ENCODE measurements at places on chromosomes 2 and 18.

- no peak for DNase-seq
Observed at GRCh38 chr18:51191128-51191717, 6.3 kb downstream of the MEX3C start.

DNA sequence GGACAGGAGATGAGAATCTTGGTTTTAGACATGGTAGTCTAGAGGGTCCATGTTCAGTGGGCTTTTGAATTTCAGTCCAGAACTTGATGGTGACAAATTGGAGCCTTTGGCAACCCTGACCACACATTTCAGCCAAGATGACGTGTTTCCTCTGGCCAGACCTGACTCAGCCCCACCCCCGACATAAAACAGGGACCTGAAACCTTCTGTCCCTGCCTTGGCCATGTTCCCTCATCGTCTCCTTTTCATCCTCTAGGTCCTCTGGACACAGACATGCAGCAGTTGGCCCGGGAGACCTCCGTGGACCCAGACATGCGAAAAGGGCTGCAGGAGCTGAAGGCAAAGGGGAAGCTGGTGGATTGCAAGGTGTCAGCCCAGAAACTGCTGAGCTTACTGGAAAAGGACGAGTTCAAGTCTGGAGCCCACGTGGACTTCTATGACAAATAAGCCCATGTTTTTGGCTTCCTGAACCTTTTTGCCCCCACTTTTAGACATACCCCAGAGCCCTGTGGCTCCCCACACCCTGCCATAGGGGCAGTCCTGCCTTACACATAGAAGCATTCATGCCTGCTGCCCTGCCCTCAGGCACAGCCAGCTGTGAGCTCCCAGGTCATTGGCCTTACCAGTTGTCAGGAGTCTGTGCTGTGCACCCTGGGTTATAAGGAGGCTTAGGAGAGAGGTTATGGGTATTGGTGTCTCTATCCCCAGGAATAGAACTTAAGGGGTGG lies 4.0 kb downstream of the SPR start:
- DNase-seq, result no peak

DNA sequence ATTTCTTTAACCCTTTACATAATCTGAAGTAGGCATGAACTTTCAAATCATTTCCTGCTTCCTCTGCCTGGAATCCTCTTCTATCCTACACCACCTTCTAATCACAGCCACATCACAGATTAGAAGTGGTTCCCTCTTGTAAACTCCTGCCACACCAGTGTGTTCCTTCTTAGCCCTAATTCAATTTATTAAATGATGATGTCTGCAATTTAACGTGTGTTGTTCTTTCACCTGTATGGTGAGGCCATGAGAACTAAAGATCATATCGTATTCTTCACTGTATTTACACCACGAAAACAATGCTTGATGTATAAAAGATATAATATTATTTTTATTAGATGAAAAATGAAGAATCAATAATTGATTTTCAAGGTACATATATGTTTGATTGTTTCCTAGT lies 494.3 kb downstream of the EPHA4 start:
- DNase-seq, result no peak

DNA sequence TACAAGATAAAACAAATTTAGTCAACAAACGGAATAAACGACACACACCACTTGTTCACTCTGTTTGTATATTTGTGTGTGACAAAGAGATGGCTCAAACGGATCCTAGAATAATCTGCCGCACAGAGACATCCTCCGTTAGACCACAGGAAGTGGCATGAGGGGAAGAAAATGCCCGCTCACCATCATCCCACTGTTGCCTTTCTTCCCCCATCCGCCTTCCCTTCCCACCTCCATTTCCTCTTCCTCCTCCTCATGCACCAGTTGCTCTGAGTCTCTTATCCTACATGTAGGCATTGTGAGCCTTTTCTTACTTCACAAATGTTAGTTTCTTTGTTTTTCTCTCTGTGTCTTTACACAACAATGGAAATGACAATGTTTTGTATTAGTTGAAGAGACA lies 228.5 kb upstream of the SMIM21 start:
- no peak for DNase-seq

- DNase-seq, result no peak
Observed at GRCh38 chr2:37767046-37767445, 95.6 kb upstream of the CDC42EP3 start.

DNA sequence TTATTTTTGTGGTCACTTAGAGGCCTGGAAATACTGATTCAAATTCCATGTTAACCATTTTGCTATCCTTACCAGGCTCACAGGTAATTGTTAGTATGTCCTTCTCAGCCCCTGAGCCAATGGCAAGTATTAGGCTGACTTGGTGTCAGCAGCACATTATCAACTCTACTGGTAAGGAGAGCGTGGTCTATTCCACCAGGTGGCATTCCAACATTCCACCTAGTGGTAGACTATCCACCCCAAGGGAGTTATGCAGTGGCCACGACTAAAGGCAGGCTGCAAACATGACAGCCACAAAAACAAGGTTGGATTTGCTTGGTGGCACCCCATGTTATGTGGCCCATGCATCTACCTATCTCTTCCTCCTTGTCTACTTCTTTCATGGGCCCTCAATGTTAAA lies 31.8 kb upstream of the GCC2 start:
- no peak for DNase-seq
